ENCODE measurements at places on chromosomes 7 and 10. TPM values are rescaled to one million over a fixed set of nuclear protein-coding genes. Genes with fewer than 3 reads are reported as not detected.

PPP1R9A gene
- total RNA-seq: not detected

ANAPC16 gene
- total RNA-seq: 88.0 TPM

C10orf105 gene
- total RNA-seq: 0.42 TPM

OR6B1 gene
- not detected for total RNA-seq

PON1 gene
- not detected for total RNA-seq

GRID1 gene
- not detected for total RNA-seq

TMEM229A gene
- not detected for total RNA-seq

SPACDR gene
- total RNA-seq: 2.9 TPM

SAMD9L gene
- 162 TPM for total RNA-seq

PTPN20 gene
- total RNA-seq: 0.20 TPM

APBB1IP gene
- 59.3 TPM for total RNA-seq

ARHGEF5 gene
- total RNA-seq: 9.8 TPM

SLC18A3 gene
- total RNA-seq: not detected

GPR158 gene
- total RNA-seq: not detected

VWA2 gene
- not detected for total RNA-seq

CH25H gene
- not detected for total RNA-seq

NUDT13 gene
- total RNA-seq: 0.42 TPM

GHRHR gene
- not detected for total RNA-seq

CDK1 gene
- 91.4 TPM for total RNA-seq

ATOH7 gene
- total RNA-seq: not detected

KLF14 gene
- not detected for total RNA-seq

OR2A5 gene
- not detected for total RNA-seq

CTTNBP2 gene
- total RNA-seq: not detected

SKAP2 gene
- 6.6 TPM for total RNA-seq

DDC gene
- not detected for total RNA-seq

NPM3 gene
- total RNA-seq: 35.2 TPM

SEMA3D gene
- not detected for total RNA-seq

LRRN3 gene
- total RNA-seq: 127 TPM

CNTNAP2 gene
- total RNA-seq: not detected

TCERG1L gene
- 0.07 TPM for total RNA-seq

IDI2 gene
- total RNA-seq: not detected

ST8SIA6 gene
- 1.1 TPM for total RNA-seq

CYP2C9 gene
- not detected for total RNA-seq

C10orf143 gene
- 2.7 TPM for total RNA-seq

LRRC4 gene
- total RNA-seq: not detected

LGI1 gene
- total RNA-seq: not detected

TMEM139 gene
- 1.0 TPM for total RNA-seq

GPR26 gene
- not detected for total RNA-seq

PLXDC2 gene
- 0.10 TPM for total RNA-seq

AOC1 gene
- total RNA-seq: not detected

CPN1 gene
- not detected for total RNA-seq

TAS2R41 gene
- total RNA-seq: not detected

IFIT5 gene
- 32.1 TPM for total RNA-seq

All from T-helper 1 cell treated with Interleukin-12 subunit alpha and Interleukin-12 subunit beta and Interleukin-4 antibody, amounts not matched to agents 30 ng/mL and 1 ng/mL, for 36 hours (primary cell).